Sciatic nerve (tissue), 2 donors: ENCODE measurements at places on chromosomes 3 and 15. TPM values are rescaled to one million over a fixed set of nuclear protein-coding genes. Genes with fewer than 3 reads are reported as not detected.

The MUC4 gene
- total RNA-seq = 0.31 TPM

The GABRA5 gene
- not detected for total RNA-seq

The FANCD2OS gene
- not detected for total RNA-seq

The LRTM1 gene
- not detected for total RNA-seq

The NMNAT3 gene
- total RNA-seq = 8.6 TPM

The PLOD2 gene
- total RNA-seq = 37.2 TPM

The FGF12 gene
- total RNA-seq = 3.2 TPM
